PC-3 (cell line): ENCODE measurements at places on chromosomes 5 and 9. TPM values are rescaled to one million over a fixed set of nuclear protein-coding genes. Genes with fewer than 3 reads are reported as not detected.

Gene RAD23B
- 67.9 and 74.6 TPM in 2 replicates for total RNA-seq

DNA sequence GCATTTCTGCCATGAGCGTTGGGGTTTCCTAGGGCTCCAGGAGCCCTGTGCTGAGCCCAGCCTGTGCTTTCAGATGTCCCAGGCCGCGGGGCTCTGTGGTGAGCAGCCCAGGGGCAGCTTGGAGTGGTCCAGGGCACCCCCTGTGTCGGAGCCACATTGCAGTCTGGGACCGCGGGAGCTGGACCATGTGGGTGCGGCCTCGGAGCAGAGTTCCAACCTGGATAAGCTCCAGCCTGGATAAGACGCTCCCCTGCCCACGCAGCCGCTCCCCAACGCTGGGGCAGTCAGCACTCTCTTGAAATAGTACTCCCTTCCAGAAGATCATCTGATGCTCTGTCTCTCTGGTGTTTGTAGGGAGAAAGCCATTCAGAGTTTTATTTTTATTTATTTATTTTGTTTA lies 111.1 kb downstream of the WNK2 start:
- DNase-seq, result no peak
- no peaks in the 10 kb centered on the region for H3K36me3 ChIP-seq
- H3K4me1 ChIP-seq, result no peaks in the 10 kb centered on the region
- H3K27me3 ChIP-seq, result no peaks in the 10 kb centered on the region
- no peak overlapping the region for H3K27ac ChIP-seq
- H3K4me3 ChIP-seq, result no peak overlapping the region

- no peaks in the 10 kb centered on the region for H3K27me3 ChIP-seq
- H3K36me3 ChIP-seq, result no peaks in the 10 kb centered on the region
- no peak overlapping the region for H3K27ac ChIP-seq
- no peaks in the 10 kb centered on the region for H3K4me1 ChIP-seq
Measured at GRCh38 chr5:136064510-136064909, 35.7 kb downstream of the TGFBI start.

- no peak for DNase-seq
- no peaks in the 10 kb centered on the region for H3K36me3 ChIP-seq
- no peak overlapping the region for H3K27ac ChIP-seq
- no peaks in the 10 kb centered on the region for H3K27me3 ChIP-seq
Measured at GRCh38 chr5:164501344-164501743, 995.9 kb downstream of the MAT2B start.

DNA sequence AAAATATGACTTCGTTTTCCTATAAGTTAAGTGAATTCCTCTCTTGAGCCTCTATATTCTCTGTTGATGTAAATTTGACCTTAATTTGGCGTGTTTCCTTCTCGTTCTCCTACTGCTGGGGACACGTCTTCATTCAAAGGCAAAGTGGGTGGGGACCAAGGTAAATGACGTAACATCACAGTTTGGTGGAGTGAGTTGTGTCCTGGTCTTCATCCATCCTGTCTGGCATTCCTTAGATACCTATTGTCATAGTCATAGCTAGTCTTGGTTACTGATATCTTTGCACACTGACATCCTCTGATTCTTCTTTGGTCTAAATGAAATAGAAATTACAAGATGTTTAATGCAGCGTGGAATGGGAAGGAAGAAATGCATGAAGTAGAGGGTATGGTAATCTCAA lies 108.5 kb downstream of the NNT start:
- no peaks in the 10 kb centered on the region for H3K36me3 ChIP-seq
- H3K27ac ChIP-seq, result no peak overlapping the region
- H3K4me1 ChIP-seq, result no peaks in the 10 kb centered on the region; the same call in 1 of the 2 replicates

DNA sequence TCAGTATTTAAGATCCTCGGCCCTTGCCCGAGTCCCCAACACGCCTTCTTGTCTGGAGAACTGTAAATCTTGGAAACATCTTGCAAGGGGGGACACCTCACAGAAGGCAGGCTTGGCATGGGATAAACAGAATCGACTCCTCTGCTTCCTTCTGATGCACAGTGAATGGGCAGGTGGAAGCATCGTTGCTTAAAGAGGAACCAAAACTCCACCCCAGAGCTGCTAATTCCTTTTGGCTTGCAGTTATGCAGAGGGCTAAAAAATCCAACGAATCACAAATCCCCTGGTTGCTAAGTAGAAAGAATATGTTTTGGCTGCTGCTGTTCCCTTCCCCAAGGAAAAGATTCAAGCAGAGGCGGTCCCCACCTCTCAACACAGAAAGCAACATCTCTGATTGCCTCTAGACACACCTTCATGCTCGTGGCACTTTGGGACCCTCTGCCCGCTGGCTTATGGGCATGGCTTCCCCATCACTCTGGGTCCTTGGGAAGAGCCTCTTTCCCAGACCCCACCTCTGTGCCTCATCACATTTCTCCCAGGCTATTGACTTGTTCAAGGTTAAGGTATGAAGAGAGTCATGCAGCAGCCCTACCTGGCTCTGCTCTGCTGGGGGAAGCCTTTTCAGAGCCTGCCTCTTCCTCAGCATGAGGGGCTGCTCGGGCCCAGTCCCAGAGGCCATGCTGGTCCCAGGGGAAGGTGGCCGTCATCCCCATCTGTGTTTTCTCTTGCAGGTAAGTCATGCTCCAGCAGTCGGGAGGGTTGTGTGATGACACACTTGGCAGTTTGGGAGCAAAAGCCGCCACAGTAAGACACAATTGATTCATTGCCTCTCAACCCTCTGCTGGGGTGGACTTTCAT lies 137.1 kb downstream of the KCNIP1 start:
- H3K4me3 ChIP-seq, result no peak overlapping the region
- no peaks in the 10 kb centered on the region for H3K36me3 ChIP-seq
- peaks cover 9% of the 10 kb centered on the region; the same call in 1 of the 2 replicates for H3K27me3 ChIP-seq
- no peak for DNase-seq
- H3K27ac ChIP-seq, result no peak overlapping the region

GRCh38 chr9:136823136-136824046 lies 15.6 kb downstream of the RABL6 start:
- no peak overlapping the region for H3K4me3 ChIP-seq
- H3K4me1 ChIP-seq, result no peaks in the 10 kb centered on the region
- no peak overlapping the region for H3K27ac ChIP-seq
- H3K27me3 ChIP-seq, result no peaks in the 10 kb centered on the region

GRCh38 chr9:88291856-88292255 lies 96.4 kb upstream of the SPIN1 start:
- no peaks in the 10 kb centered on the region for H3K27me3 ChIP-seq
- no peaks in the 10 kb centered on the region for H3K4me1 ChIP-seq
- no peak overlapping the region for H3K4me3 ChIP-seq
- no peaks in the 10 kb centered on the region for H3K36me3 ChIP-seq

- no peak overlapping the region for H3K27ac ChIP-seq
- peaks cover 37% of the 10 kb centered on the region for H3K4me1 ChIP-seq
- H3K27me3 ChIP-seq, result no peaks in the 10 kb centered on the region
- H3K36me3 ChIP-seq, result no peaks in the 10 kb centered on the region
- H3K4me3 ChIP-seq, result no peak overlapping the region
- DNase-seq, result no peak
Measured at GRCh38 chr5:148906968-148907367, 80.6 kb downstream of the ADRB2 start.

DNA sequence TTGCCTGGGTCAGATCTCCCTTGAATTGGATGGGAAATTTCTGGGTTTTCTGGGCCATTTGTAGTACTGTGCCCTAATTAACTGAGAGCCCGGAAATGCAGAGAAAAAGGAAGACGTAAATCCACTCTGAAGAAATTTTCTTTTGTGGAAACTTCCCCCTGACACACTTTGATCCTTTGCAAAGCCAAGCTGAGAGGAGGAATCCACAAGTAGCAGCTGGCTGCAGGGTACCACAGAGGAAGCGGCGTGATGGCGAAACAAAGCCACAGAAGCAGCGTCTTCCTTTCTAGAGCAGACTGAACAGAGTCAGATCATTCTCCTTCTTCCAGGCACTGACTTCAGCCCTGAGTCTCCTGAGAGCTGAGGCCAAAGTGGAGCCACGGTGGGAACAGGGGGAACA lies 47.1 kb upstream of the ZNF354A start:
- no peak for DNase-seq
- no peaks in the 10 kb centered on the region for H3K36me3 ChIP-seq
- H3K27me3 ChIP-seq, result peaks cover 8% of the 10 kb centered on the region; the same call in 1 of the 2 replicates
- H3K4me3 ChIP-seq, result no peak overlapping the region
- H3K27ac ChIP-seq, result no peak overlapping the region

DNA sequence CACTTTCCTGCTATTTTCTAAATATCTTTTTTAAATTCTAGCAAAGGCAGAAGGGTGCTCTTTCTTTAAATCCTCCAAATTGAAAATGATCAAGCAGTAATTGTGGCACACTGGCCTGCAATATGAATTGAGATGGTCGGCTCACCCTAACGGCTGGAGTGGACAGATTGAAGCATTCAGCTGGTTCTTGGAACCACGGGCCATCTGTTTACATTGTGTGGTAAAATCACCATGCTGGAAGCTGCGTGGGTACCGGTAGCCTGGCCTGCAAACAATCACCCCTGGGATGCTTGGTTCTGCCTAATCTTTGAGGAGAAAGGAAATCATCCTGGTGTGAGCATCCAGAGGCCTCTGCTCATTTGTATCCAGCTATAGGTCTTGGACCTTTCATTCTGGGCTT lies 289.3 kb downstream of the ZNF608 start:
- H3K4me3 ChIP-seq, result no peak overlapping the region
- H3K4me1 ChIP-seq, result peaks cover 15% of the 10 kb centered on the region; the same call in 1 of the 2 replicates
- H3K36me3 ChIP-seq, result no peaks in the 10 kb centered on the region
- no peaks in the 10 kb centered on the region for H3K27me3 ChIP-seq
- H3K27ac ChIP-seq, result no peak overlapping the region

- no peaks in the 10 kb centered on the region for H3K27me3 ChIP-seq
- H3K27ac ChIP-seq, result peak overlapping the region; percentile 17
- DNase-seq, result peak; percentile 66
- peaks cover 58% of the 10 kb centered on the region for H3K4me1 ChIP-seq
- no peak overlapping the region; the same call in 1 of the 2 replicates for H3K4me3 ChIP-seq
Measured at GRCh38 chr5:14208071-14209021, 65.2 kb downstream of the TRIO start.

DNA sequence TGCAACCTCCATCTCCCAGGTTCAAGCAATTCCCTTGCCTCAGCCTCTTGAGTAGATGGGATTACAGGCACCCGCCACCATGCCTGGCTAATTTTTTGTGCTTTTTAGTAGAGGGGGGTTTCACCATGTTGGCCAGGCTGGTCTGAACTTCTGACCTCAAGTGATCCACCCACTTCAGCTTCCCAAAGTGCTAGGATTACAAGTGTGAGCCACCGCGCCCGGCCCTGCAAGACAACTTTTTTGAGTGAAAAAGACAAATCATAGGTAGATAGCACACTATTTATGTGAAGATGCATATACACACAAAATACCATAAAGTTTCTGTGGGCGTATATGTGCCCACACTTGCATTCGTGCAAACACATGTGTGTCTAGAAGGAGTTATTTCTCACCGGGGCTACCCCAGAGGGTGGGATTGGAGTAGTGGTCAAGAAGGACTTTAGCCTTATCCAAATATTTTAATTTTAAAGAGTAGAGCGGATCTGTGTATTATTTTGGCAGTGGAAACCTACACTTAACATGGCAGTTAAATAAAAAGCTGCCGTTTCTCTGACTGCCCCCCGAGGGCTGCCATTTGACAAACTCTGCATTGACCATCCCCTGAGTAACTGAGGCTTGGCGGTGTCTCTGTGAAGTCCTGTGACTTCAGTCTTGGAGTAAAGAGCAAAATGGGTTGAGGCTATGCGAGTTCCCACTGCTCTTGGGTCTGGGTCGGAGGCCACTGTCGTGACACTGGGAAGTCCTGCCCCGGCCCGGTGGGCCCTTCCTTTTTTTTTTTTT lies 93.4 kb upstream of the PTCH1 start:
- H3K27ac ChIP-seq, result no peak overlapping the region
- H3K27me3 ChIP-seq, result no peaks in the 10 kb centered on the region
- H3K4me3 ChIP-seq, result no peak overlapping the region
- no peak for DNase-seq

GRCh38 chr5:180832638-180833068 lies 28.4 kb downstream of the ZFP62 start:
- H3K4me3 ChIP-seq, result peak overlapping the region; percentile 77; the same call in 1 of the 2 replicates
- H3K27ac ChIP-seq, result no peak overlapping the region
- H3K36me3 ChIP-seq, result peaks cover 14% of the 10 kb centered on the region; the same call in 1 of the 2 replicates
- peaks cover 16% of the 10 kb centered on the region for H3K4me1 ChIP-seq

GRCh38 chr5:173778784-173779304 lies 109.3 kb upstream of the CPEB4 start:
- no peak overlapping the region for H3K27ac ChIP-seq
- no peaks in the 10 kb centered on the region for H3K36me3 ChIP-seq
- no peak overlapping the region for H3K4me3 ChIP-seq
- H3K4me1 ChIP-seq, result peaks cover 26% of the 10 kb centered on the region
- no peak for DNase-seq

GRCh38 chr5:39624268-39624886 lies 199.6 kb upstream of the DAB2 start:
- no peaks in the 10 kb centered on the region for H3K36me3 ChIP-seq
- H3K27ac ChIP-seq, result peak overlapping the region; percentile 87
- peak overlapping the region; percentile 54 for H3K4me3 ChIP-seq
- DNase-seq, result peak; percentile 97

GRCh38 chr9:90085633-90086032 lies 480.8 kb downstream of the GADD45G start:
- no peak overlapping the region for H3K4me3 ChIP-seq
- DNase-seq, result no peak
- peaks cover 9% of the 10 kb centered on the region for H3K27me3 ChIP-seq
- H3K36me3 ChIP-seq, result no peaks in the 10 kb centered on the region
- H3K4me1 ChIP-seq, result no peaks in the 10 kb centered on the region

DNA sequence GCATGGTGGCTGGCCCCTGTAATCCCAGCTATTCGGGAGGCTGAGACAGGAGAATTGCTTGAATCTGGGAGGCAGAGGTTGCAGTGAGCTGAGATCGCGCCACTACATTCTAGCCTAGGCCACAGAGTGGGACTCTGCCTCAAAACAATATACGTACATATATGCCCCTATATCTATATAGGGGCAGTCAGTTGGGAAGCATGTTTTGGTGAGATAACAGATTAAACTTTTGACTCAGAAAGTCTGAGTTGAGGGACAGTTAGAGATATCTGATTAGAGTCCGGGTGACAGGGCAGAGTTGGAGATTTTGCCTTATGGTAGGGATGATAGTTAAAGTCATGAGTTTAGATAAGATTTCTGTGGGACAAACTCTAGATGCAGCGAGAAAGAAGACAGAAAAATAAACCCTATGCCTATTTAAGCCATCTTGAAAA lies 71.8 kb upstream of the ALDH1A1 start:
- no peaks in the 10 kb centered on the region for H3K36me3 ChIP-seq
- no peak overlapping the region for H3K27ac ChIP-seq
- no peak overlapping the region for H3K4me3 ChIP-seq
- H3K27me3 ChIP-seq, result peaks cover 28% of the 10 kb centered on the region

DNA sequence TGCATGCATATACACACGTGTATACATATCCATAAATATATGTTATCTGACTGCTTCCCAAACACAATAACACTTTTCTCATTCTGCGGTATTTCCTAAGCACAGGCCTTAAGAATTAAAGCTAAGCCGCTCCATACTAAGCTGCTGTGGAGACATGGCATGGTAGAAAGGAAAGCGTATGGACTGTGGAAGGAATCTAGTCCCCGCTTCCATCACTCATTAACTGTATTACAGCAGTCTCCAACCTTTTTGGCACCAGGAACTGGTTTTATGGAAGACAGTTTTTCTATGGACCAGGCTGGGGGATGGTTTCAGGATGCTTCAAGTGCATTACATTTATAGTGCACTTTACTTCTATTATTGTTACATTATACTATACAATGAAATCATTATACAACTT lies 11.3 kb downstream of the CDKL3 start:
- no peak overlapping the region for H3K27ac ChIP-seq
- no peak overlapping the region for H3K4me3 ChIP-seq
- no peaks in the 10 kb centered on the region for H3K36me3 ChIP-seq
- no peaks in the 10 kb centered on the region for H3K27me3 ChIP-seq
- no peaks in the 10 kb centered on the region for H3K4me1 ChIP-seq

GRCh38 chr9:92671323-92671722 lies 1.4 kb upstream of the IPPK start:
- peak; percentile 81 for DNase-seq
- H3K4me1 ChIP-seq, result peaks cover 17% of the 10 kb centered on the region
- peak overlapping the region; percentile 95 for H3K4me3 ChIP-seq
